ENCODE measurements at places on chromosomes 2 and 18.

GRCh38 chr2:109591206-109591605 is 22.6 kb downstream of the SEPTIN10 start:
- DNase-seq = no peak

- no peak for DNase-seq
Measured at GRCh38 chr2:25590921-25591505, 82.4 kb downstream of the DTNB start.

DNA sequence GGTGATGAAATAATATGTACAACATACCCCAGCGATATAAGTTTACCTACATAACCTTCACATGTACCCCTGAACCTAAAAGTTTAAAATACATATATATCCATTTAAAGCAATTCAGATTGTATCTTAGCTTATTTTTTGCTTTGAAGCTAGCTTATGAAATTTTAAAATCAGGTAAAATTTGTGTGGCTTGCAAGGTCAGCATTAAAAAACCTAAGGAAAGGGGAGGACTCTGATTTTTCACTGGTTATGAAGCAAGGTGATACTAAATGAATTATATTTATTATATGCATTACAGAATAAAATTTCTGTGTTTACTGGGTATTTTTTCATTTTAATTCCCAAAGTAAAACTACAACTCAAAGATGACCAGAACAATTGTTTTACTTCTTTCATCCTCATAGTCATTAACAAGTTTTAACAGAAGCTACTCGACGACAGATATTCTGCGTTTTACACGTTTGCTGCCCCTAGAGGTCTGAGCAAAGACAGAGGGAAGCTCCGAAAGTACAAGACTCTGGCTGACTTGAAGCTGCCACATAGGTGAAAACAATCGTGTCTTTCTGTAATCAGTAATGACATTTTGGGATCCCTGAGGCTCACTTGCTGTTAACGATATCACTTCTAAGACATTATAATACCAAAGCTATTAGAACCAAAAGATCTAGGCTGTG is 17.1 kb downstream of the PKP4 start:
- DNase-seq = no peak

- no peak for DNase-seq
Measured at GRCh38 chr2:74174909-74175308, 3.8 kb downstream of the MOB1A start.

DNA sequence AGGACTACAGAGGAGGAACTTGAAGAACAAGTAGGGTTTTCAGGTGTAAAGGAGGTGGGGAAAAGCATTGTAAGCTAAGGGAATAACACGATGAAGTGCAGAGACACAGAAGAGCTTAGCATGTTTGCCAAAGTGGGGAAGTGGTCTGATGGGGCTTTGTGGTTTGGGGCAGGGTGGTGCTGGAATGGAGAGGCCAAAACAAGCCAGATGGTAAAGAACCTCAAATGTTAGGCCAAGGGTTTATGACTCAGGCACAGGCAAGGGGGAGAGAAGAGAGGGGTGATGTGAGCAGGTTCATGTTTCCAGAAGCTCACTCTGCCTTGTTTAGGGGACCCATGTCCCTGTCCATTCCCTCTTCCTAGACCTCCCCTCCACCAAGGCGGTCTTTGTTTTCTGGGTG is 104.5 kb upstream of the YWHAQ start:
- no peak for DNase-seq

- DNase-seq = peak; percentile 53
Measured at GRCh38 chr18:31274931-31275330, 43.0 kb upstream of the DSG1 start.

DNA sequence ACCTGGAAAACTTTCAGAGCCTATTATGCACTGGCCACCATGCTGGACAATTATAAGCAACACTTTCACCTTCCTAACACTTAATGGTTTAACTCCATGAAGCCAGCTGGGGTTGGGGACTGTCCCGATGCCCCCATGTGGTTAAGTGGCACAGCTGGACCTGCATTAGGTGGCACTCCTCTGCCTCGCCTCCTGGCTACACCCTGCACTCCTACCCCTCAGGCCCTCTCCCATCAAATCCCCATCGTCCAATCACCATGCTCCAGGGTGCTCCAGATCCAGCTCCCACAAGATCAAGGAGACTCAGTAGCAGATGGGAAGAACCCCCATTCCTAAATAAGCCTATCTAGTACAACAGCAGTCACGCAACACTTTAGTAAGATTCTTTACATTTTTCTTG is 53.8 kb downstream of the HDLBP start:
- no peak for DNase-seq

- no peak for DNase-seq
Measured at GRCh38 chr2:82330155-82330554, 2025.6 kb upstream of the LRRTM1 start.

All from NCI-H460 (cell line).